Spleen (tissue), 13 donors: ENCODE measurements at places on chromosomes 2 and 18. TPM values are rescaled to one million over a fixed set of nuclear protein-coding genes. Genes with fewer than 3 reads are reported as not detected.

DNA sequence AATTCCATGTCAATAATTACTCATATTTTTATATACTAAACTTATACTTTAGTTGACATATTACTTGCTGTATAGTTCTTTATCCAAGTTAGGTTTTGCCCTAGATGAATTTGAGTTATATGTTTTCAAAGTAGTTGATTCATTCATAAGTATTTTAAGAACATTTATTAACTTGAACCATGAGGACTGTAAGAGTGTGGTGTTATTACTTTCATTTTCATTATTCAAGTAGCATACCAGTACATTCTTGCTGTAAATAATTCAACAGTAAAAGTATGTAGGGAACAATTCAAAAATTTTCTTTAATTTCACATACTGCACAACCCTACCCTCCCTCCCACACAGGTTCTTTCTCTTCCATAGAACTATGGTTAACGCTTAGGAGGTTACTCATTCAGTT, 75.4 kb downstream of the ANKRD12 start:
- DNase-seq, result no peak

GRCh38 chr18:77105028-77105427, 27.6 kb downstream of the MBP start:
- no peak for DNase-seq

GRCh38 chr2:105384861-105385260, 14.0 kb downstream of the FHL2 start:
- DNase-seq, result no peak

DNA sequence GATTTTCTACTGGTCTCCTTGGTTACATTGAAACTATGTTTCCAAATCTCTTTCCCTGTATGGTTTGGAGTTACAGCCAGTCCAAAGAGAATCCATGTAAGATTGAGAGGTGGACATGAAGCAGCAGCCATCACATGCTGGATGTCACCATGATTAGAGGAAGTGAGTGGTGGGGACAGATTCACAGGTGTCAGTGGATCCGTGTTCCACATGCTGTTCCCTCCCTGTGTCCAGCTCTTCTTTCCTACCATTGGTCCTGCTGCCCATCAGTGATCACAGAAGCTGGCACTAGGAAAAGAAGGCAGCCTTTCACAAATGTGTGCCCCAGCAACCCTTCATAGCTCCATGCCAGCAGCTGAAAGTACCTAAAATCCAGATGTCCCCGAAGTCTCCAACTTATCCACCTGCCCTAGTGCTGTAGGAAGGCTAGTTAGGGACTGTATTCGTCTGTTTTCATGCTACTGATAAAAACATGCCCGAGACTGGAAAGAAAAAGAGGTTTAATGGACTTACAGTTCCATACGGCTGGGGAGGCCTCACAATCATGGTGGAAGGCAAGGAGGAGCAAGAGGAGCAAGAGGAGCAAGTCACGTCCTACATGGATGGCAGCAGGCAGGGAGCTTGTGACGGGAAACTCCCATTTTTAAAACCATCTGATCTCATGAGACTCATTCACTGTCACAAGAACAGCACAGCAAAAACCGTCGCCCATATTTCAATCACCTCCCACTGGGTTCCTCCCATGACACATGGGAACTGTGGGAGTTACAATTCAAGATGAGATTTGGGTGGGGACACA, 207.5 kb downstream of the INSIG2 start:
- DNase-seq, result no peak

GRCh38 chr18:67318651-67319050, 197.9 kb downstream of the DSEL start:
- DNase-seq, result no peak

GRCh38 chr2:26644188-26644835, 3.1 kb upstream of the CIB4 start:
- DNase-seq, result peak; percentile 29

Gene PRKAG3
- total RNA-seq, result not detected

Gene COL3A1
- total RNA-seq, result 184 TPM

Gene TMEM247
- total RNA-seq, result not detected
